ENCODE measurements at places on chromosomes 1 and 21.
A peak's percentile ranks its signal among the peaks of the same experiment; 100 is the strongest.

DNA sequence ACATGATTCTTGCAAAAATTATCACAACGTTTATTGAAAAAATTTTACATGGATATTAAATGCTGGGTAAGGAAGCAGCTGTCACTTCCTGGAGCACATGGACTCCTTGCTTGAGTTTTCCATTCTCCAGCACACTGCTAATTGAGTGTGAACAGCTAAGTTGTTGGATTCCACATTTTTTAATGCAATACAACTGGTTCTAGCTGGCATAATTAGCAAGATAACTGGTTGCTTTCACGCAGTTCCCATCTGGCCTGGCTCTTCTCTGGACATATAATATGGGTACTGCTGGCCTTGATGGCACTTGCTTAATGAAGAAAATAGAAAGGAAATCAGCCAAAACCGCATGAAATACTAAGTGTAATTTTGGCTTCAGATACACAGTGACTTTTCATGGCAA is 26.6 kb downstream of the RGS21 start:
- H3K4me1 ChIP-seq, result no peaks in the 10 kb centered on the region
- no peaks in the 10 kb centered on the region for H3K36me3 ChIP-seq
- no peak for DNase-seq
- H3K4me3 ChIP-seq, result no peak overlapping the region

DNA sequence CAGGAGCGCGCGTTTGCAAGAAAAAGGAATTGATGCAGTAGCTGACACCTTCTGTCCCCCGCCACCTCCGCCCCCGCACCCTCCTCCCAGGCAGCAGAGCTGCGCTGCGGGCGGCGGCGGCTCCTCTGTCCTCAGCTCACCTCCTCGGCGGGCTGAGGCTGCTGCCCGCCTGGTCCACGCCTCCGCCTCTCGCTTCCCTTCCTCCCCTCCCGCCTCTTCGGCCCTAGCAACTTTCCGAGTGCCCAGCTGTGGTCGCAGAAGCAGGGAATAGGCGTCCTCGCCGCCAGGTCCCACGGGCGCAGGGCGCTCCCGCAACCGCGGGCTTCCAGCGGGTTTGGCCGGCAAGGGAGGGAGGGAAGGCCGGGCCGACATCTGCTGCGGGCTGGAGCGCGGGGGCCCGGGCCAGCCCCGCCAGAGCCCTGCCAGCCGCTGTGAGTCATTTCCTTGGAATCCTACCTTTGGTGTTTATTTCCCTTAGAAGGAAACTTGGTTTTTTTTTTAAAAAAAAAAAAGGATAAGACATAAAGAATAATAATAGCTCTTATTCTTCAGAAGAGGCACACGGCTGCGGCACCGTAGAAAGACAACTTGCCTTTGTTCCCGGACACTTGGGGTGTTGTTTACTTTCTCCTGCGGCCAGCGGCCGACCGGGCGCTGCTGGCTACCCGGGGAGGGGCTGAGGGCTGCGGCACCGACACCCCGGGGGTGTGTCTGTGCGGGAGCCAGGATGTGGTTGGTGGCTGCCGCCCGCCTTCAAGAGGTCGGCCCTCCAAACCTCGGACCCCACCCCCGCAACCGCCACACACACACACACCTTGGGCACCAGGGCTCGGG is 1.1 kb downstream of the SERTAD4 start:
- H3K4me3 ChIP-seq, result peak overlapping the region; percentile 60
- no peak for DNase-seq
- no peaks in the 10 kb centered on the region for H3K4me1 ChIP-seq
- H3K27me3 ChIP-seq, result no peaks in the 10 kb centered on the region

DNA sequence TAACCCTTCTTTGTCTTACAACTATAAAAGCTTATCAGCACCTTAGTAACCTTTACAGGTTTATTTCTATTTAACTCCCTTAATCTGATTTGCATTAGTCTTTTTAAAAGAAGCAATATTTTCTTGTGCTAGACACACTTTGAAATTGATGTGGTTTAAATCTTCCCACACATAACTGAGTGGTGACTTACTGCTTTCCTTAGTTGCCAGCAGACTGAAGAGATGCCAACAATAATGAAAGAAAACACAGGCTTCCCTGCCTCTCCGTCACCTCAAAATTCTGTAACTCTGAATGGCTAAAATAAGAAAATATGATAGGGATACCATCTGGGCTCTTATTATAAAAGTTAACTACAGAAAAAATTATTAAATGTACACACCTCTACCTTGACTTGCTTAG is 196.8 kb downstream of the PTBP2 start:
- no peak overlapping the region for H3K4me3 ChIP-seq
- H3K27ac ChIP-seq, result no peak overlapping the region
- no peak for DNase-seq

- H3K4me3 ChIP-seq, result no peak overlapping the region
- DNase-seq, result no peak
- no peaks in the 10 kb centered on the region for H3K4me1 ChIP-seq
- no peaks in the 10 kb centered on the region for H3K27me3 ChIP-seq
Measured at GRCh38 chr1:171158551-171158950, 26.5 kb upstream of the FMO2 start.

GRCh38 chr1:18032172-18032859 is 75.3 kb upstream of the IGSF21 start:
- no peak overlapping the region for H3K27ac ChIP-seq
- H3K4me1 ChIP-seq, result no peaks in the 10 kb centered on the region
- no peak for DNase-seq

- H3K4me3 ChIP-seq, result no peak overlapping the region
- H3K4me1 ChIP-seq, result no peaks in the 10 kb centered on the region
- peaks cover 57% of the 10 kb centered on the region for H3K36me3 ChIP-seq
Measured at GRCh38 chr1:112699425-112700144, 7.3 kb downstream of the RHOC start.

DNA sequence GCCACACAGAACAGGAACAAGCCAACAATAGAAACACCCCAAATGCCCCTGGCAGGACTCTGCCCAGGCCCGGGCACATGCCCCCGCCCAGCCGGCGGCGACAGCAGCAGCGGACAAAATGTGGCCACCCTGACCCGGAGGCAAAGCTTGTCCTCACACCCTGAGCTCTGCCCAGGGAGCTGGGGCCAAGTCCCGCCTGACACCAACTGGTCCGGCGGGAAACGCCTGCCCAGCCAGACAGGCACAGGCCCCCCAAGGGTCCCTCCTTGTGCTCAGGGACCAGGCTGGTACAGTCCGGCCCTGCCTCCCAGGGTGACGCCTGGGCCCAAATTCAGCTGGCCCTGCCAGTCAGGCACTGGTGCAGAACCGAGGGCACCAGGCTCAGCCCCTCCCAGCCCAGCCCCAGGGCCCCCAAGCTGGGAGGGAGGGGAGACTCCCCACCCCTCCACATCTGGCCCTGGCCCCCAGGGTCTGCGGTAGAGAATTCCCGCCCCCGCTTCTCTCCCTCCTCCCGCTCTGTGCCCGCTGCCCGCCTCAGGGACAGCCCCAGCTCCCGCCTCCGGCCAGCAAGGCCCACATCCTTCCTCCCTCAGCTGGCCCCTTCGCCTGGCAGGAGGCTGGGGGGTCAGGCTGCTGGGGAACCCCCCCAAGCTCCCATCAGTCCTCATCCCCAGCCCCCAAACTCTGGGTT is 2.0 kb downstream of the AHDC1 start:
- DNase-seq, result no peak
- H3K36me3 ChIP-seq, result no peaks in the 10 kb centered on the region
- H3K27me3 ChIP-seq, result no peaks in the 10 kb centered on the region
- H3K4me1 ChIP-seq, result no peaks in the 10 kb centered on the region

DNA sequence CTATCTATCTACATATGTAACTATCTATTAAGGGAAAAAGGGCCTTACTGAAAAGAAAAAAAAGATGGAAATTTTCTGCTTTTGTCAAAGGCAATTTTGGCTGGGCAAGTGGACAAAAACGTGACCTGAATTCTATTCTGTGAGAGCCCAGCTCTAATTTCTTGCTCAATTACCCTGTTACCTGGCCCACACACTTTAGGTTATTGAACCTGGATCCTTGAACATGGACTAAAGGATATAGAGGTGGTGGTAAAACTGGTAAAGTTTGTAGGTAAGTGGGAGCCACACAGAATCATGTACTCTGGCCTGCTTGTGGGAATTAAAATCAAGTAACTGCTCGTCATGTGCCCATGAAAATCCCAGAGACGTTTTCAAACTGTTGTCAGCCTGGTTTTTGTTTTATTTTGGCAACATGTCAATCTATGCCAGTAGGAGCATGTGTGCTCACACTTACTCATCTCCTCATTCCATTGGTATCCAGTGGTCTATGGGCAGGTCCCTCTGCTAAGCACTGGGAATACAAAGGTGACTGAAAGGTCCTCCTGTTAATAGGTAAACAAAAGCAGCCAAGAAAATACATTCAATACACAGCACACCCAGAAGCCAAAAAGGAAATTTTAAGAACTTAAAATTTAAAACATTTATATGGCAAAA is 113.7 kb upstream of the WARS2 start:
- H3K27me3 ChIP-seq, result no peaks in the 10 kb centered on the region
- H3K4me3 ChIP-seq, result no peak overlapping the region
- H3K27ac ChIP-seq, result no peak overlapping the region
- no peak for DNase-seq

GRCh38 chr1:59401581-59401980 is 104.7 kb downstream of the FGGY start:
- H3K36me3 ChIP-seq, result no peaks in the 10 kb centered on the region
- no peak overlapping the region for H3K27ac ChIP-seq
- no peaks in the 10 kb centered on the region for H3K27me3 ChIP-seq
- H3K4me1 ChIP-seq, result no peaks in the 10 kb centered on the region

GRCh38 chr1:32496127-32496526 is 31.3 kb downstream of the ZBTB8B start:
- H3K4me1 ChIP-seq, result peaks cover 7% of the 10 kb centered on the region
- DNase-seq, result no peak
- no peaks in the 10 kb centered on the region for H3K27me3 ChIP-seq
- H3K4me3 ChIP-seq, result no peak overlapping the region
- H3K27ac ChIP-seq, result peak overlapping the region; percentile 8

GRCh38 chr1:239260842-239261241 is 125.5 kb upstream of the CHRM3 start:
- H3K4me1 ChIP-seq, result no peaks in the 10 kb centered on the region

- no peak overlapping the region for H3K27ac ChIP-seq
- no peaks in the 10 kb centered on the region for H3K4me1 ChIP-seq
Measured at GRCh38 chr1:102790997-102791396, 317.3 kb downstream of the COL11A1 start.

DNA sequence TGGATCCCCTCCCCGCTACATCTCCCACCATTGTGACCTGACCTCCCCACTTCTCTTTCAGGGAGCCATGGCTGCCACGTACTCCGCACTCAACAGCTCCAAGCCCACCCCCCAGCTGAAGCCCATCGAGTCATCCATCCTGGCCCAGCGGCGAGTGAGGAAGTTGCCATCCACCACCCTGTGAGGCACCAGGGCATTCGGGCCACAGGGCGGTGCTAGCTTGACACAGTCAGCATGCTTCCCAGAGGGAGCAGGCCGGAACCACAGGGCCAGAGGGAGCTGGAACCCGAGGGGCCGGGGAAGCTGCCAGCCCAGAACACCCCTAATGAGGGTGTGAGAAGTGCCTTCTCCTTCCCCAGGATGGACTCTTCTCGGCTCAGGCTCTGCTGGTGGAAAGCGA is 44.5 kb downstream of the RPS6KA1 start:
- no peak for DNase-seq
- no peaks in the 10 kb centered on the region for H3K36me3 ChIP-seq
- no peak overlapping the region for H3K27ac ChIP-seq
- no peaks in the 10 kb centered on the region for H3K27me3 ChIP-seq
- H3K4me3 ChIP-seq, result no peak overlapping the region
- H3K4me1 ChIP-seq, result no peaks in the 10 kb centered on the region

GRCh38 chr1:63883494-63884235 is 109.8 kb downstream of the ROR1 start:
- H3K4me1 ChIP-seq, result peaks cover 27% of the 10 kb centered on the region
- H3K36me3 ChIP-seq, result no peaks in the 10 kb centered on the region
- no peak for DNase-seq
- H3K4me3 ChIP-seq, result no peak overlapping the region

DNA sequence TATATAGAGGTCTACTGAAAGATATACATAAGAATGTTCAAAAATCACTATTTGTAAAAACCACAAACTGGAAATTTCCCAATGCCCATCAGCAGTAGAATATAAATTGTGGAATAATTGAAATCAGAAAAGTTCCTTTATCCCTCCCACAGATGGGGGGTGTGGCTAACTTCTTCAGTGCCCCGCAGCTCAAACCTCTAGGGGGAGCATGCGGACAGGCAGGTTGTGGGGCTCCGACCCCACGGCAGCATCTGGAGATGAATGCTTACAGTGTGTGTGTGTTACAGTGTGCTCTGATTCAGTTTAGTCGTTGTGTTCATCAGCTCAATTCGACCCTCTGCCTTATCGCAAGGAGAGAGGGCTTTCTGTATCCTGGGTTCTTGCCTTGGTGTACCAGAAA is 262.1 kb upstream of the LRRC7 start:
- H3K27ac ChIP-seq, result no peak overlapping the region
- no peak for DNase-seq
- no peak overlapping the region for H3K4me3 ChIP-seq
- no peaks in the 10 kb centered on the region for H3K36me3 ChIP-seq

DNA sequence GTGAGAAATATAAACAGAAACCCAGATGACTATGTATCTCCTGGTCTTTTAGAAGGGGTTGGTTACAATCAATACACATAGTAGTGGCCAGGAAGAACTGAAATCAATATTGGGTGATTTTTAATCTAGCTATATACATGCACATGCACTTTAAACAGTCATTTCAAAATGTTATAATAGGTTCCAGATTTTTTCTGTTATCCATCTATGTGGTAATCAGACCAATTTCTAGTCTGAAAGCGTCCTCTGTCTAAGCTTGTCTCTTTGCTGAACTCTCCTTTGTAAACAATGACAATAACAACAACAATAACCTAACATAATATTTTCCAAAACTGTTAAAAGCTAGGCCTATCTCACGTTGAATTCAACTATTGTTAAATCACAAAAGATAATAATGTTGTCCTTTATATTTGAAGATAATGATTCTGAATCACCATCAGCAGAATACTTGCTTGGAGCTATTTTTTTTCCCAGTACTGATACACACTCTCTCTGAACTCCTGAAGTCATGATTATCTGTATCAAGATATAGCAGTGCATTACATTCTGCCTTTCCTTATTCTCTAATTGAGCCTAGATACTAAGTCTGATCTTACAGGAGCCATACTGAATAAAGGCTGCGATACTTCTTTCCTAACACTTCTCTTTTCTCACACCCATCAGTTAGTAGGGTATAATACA is 496.8 kb upstream of the ZRANB2 start:
- H3K4me1 ChIP-seq, result no peaks in the 10 kb centered on the region
- DNase-seq, result no peak
- no peak overlapping the region for H3K4me3 ChIP-seq
- H3K27ac ChIP-seq, result no peak overlapping the region
- H3K27me3 ChIP-seq, result no peaks in the 10 kb centered on the region
- no peaks in the 10 kb centered on the region for H3K36me3 ChIP-seq
